ENCODE measurements at places on chromosomes 12 and 14.

DNA sequence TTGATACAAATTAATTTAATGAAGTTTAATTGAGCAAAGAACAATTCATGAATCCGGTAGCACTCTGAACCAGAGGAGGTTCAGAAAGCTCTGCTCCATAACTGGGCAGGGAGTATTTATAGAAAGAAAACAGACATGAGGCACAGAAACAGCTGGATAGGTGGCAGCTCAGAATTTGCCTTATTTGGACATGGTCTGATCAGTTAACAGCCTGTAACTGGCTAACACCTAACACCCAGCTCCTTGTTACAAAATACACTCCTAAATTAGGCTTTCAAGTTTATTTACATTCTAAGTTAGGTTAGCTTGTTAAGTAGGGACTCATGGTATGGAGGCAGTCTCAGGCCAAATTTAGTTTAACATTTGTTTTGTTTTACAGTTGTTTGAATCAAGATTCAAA is 67.8 kb upstream of the TMCC3 start:
- DNase-seq = no peak

GRCh38 chr14:92523752-92524151 is 10.2 kb downstream of the RIN3 start:
- DNase-seq = no peak

- DNase-seq = no peak
Observed at GRCh38 chr14:103833711-103834110, 13.7 kb downstream of the PPP1R13B start.

DNA sequence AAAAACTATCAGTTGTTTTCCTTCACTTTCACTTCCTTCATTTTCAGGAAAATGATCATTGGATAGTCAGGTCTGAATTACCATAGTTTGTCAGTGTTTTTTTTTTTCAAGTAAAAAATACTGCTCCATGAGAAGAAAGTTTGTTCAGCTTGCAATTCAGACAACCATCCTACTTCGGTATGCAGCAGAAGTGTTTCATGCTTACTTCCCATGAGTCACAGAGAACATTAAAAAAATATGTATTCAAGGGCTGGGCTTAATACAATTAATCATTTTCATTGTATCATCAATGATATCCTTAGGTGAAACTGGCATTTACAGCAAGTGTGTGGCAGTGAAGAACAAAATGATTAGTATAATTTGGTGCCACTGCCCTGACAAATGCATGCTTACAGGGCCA is 21.6 kb downstream of the PYM1 start:
- DNase-seq = no peak

GRCh38 chr12:63292471-63293221 is 141.6 kb upstream of the AVPR1A start:
- DNase-seq = no peak

- DNase-seq = no peak
Observed at GRCh38 chr14:105702275-105702817, 176.0 kb downstream of the TMEM121 start.

DNA sequence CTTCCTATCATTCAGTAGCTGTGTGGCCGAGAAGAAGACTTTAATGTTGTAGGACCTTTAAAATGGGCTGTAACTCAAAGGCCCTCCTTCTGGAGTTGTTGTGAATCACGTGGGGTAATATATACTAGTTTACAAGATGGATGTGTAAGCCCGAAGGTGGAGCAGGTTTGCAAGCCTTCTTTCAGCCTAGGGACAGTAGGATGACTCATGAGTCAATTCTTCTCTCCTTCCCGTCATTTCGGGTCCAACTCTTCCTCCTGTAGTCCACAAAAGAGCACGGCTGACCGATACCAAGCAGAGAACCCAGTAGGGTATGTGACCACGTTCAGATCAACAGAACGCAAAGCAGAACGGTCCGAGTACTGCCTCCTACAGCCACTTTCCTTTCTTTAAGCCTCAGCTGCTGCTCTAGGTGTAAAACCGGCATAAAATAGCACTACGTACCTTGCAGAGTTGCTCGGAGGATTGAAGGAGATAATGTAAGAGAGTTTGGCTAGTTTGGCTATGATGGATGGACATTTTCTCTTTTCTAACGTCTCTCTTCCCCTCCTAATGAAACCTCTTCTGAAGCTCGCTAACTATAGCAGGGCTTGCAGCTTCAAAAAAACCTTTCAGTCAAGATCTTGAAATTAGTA is 1.3 kb upstream of the RASSF3 start:
- DNase-seq = peak; percentile 48

- DNase-seq = no peak
Observed at GRCh38 chr14:61474015-61474414, 152.6 kb downstream of the PRKCH start.

DNA sequence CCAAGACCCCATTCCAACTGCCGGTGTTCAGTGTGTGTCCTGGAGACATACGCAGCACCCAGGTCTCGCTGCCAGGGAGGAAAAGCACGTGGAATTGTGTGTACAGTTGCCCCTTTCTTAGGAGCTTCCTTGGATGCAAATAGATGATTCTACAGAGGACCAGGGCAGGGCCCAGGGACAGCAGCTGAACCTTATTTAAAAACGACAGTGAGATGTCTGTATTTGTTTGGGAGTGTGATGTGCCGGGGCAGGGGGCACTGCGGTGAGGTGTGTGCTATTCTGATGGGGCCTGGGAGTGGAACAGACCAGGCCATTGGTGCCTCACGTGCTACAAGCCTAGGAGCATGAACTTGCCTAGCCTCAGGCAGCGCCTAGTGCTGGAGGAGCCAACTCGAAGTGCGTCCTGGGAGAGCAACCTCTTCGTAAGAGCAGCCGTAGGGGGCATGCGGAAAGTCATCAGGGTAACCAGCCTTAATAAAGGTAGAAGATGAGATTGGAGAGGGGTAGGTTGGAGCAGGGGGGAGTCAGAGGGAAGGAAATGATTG is 98.3 kb upstream of the ESRRB start:
- DNase-seq = no peak

DNA sequence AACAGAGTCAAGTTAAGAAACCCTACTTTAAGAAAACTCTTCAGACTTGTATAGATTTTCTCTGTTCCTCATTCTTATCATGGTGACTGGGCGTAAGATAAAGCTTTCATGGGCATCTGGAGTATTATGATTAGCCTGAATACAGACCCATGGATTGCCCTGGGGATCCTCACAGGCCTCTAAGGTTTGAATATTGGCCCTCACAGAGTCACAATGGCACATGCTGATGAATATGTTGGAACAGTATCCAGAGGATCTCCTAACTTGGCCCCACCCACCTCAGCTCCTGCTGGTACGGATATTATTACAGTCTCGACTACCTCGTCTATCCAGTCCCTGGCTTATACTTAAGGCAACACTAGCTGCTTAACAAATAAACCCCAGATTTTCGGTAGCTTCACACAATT is 8.1 kb downstream of the OSBPL8 start:
- no peak for DNase-seq

DNA sequence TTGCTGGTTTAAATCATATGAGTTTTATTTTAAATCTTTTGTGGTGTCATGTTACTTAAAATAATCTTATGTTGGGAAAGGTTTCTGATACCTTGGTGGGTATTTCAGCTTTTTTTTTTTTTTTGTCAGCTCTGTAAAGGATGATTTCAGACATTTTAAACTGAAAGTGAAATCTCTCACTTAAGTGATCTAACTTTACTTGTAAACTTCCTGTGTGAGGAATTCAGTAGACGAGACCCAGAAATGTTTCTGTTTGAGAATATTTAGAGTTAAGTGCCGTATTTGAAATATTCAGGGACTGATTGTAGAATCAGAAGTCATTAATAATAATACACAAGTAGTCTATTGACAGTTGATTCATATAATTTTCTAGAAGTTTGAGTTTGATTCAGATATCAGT is 37.8 kb downstream of the PROX2 start:
- no peak for DNase-seq

- no peak for DNase-seq
Observed at GRCh38 chr12:91577586-91578539, 395.2 kb upstream of the DCN start.

DNA sequence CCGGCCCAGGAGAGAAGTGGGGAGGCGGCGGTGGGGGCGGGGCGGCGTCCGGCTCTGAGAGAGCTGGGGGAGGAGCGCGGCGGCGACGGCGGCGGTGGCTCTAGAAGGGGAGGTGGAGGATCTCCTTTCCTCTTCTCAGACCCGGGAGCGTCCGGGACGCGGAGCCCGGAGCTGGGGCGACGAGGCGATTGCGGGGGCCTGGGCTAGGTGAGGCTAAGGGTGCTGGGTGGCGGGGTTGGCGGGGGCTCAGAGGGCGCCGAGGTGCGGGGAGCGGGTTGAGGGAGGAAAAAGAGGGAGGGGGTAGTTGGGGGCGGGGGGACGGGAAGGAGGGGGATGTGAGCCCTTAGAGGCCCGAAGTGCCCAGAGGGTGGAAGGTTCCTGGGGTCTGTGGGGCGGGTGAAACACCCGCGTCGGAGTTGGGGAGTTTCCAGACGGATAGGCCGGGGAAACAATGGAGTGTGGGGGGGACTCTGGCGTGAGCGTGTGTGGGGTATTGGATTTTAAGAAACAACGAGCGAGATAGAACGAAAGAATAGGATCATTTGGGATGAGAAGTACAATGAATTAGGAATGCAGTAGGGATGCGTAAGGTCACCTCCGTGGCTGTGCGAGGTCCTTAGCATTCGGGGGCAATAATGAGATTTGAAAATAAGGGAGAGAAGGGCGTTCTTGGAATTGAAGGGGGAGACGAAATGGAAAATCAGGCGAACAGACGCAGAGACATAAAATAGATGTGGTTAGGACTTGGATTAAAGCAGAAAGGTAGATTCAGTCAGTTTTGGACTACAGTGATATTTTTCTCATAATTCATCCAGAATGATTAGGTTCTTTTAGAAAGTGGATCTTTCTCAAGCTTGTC is at the start of gene SPATS2:
TSS of gene SPATS2 (plus strand) at position 82 of the 859 bp plus-strand sequence. CDS start 93,551 bp downstream, outside the sequence.
- no peak for DNase-seq

DNA sequence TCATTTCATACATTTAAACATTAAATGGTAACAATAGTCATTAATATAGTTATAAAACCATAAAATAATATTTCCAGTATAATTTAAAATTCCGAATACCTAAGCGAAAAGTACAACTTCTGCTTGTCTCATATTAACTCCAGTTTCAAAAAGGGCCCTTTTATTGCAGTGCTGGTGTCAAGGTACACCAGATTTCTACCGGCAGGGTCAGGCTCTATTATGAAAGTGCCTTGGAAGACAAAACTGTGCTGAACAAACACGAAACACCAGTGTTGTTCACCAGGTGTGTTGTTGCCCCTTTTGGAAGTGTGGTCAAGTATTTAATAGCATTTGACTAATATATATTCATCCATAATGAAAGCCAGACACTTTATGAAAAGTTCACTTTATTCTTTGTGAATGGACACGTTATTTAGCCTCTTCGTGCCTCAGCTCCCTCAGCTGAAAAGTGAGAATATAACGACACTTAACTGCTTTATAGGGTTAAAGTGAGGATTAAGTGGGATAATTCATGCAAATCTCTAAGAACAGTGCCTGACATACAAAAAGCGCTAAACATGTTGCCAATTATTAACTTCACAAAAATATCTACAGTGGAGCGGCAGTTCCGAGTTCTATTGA is 20.3 kb upstream of the GNS start:
- DNase-seq = no peak

DNA sequence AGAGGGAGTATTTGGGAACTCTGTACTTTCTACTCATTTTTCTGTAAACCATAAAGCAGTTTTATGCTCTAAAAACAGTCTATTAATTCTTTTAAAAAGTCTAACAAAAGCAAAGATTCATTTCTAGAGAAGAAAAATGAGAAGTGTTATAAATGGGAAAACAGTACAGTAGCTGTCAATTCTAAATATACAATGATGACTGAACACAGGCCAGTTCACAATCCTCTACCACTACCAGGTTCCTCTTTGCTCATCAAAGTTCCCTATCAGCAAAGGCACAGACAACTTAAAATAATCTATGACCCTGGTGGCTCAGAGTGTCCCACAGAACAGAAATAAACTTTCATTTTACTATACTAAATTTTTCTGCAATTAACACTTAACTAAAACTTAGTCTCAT is 12.5 kb downstream of the NAA25 start:
- no peak for DNase-seq

- DNase-seq = no peak
Observed at GRCh38 chr14:99812892-99813291, 19.7 kb downstream of the EML1 start.

GRCh38 chr12:62827042-62827441 is 107.9 kb downstream of the PPM1H start:
- no peak for DNase-seq

GRCh38 chr14:75558440-75558839 is 20.0 kb upstream of the FLVCR2 start:
- no peak for DNase-seq

DNA sequence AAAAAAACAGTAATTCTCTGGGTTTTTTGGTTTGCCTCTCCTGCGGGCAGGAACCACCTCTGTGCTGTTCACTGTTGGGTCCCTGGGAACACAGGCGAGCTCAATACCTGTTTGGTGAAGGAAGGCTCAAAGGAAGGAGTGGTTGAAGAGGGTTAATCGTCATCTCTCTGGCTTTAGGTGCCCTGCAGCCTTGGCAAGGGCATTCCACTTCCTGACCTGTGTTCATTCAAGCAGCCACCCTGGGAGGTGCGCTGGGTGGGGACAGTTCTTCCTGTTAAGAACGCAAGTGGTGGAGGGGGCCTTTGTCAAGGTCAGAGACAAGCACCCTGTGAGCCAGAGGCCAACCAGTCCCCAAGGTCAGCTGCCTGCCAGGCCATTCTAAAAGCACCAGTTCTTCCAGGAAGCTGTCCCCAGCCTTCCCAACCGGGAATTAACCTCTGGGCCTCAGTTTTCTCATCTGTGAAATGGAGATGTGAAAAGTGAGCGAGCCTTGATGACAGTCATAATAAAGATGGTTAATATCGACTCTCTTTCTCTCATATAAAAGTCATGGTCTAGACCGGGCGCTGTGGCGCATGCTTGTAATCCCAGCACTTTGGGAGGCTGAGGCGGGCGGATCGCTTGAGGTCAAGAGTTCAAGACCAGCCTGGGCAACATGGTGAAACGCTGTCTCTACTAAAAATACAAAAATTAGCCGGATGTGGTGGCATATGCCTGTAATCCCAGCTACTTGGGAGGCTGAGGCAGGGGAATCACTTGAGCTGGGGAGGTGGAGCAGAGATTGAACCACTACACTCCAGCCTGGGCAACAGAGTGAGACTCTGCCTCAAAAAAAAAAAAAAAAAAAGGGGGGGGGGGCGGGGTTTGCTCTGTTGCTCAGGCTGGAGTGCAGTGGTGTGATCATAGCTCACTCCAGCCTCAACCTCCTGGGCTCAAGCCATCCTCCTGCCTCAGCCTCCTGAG is 6.1 kb downstream of the RHOF start:
- DNase-seq = no peak

DNA sequence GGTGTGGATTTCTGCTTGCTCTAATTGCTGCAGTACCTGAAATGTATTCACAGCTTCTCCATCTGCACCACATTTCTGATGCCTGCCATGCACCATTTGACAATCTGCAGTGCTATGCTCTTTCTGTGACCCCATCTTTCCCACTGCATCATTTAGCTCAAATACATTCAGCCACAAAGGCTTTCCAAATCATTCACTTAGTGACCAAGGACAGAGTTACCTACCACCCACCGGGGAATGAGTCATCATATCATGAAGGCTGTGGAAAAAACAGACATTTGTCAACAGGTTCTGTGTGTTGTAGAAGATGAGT is 465.5 kb upstream of the ATP2B1 start:
- peak; percentile 20 for DNase-seq

Data from T-helper 2 cell treated with Interferon-gamma antibody and Interleukin-4, amounts not matched to agents 5 μg/mL and 100 μg/mL, for 36 hours (primary cell).